ENCODE measurements at places on chromosomes 4 and X. TPM values are rescaled to one million over a fixed set of nuclear protein-coding genes. Genes with fewer than 3 reads are reported as not detected.

KANTR gene
- total RNA-seq, result 14.5 TPM

ETDB gene
- total RNA-seq, result not detected

DNA sequence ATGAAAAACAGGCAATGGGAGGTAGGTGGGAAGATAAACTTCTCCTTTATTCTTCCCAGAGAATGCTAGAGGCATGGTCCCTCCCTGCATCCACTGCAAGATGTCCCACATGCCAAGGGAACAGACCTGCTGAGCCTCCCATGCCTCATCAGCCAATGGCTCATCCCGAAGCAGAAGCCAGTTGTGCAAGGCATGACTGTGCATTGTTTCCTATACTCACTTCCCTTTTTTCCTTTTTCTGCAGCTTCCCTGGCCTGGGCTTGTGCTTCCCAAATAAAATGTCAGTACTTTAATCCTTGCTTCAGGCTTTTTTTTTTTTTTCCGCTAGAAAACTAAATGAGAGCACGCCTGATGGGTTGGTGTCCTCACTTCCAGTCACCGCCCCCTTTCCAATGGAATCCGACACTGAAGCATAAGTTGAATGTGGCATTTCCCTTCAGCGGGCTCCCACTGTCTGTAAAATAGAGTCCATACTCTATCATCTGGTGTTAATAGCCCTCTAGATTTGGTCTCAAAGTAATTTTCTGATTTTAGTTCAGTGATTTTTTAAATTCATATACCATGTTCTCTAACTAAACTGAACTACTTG, 239.0 kb upstream of the JADE1 start:
- DNase-seq, result no peak

- DNase-seq, result no peak
Observed at GRCh38 chr4:732911-733630, 27.4 kb downstream of the PCGF3 start.

GRCh38 chr4:15469402-15470127, at the start of gene CC2D2A:
TSS of gene CC2D2A (plus strand) at chr4:15469882. CDS start at chr4:15475933, 6,051 bp downstream.
- DNase-seq, result peak; percentile 9

GRCh38 chr4:154622598-154622997, 10.1 kb upstream of the FGG start:
- DNase-seq, result peak; percentile 45

BMPR1B gene
- 9.2 TPM for total RNA-seq

DNA sequence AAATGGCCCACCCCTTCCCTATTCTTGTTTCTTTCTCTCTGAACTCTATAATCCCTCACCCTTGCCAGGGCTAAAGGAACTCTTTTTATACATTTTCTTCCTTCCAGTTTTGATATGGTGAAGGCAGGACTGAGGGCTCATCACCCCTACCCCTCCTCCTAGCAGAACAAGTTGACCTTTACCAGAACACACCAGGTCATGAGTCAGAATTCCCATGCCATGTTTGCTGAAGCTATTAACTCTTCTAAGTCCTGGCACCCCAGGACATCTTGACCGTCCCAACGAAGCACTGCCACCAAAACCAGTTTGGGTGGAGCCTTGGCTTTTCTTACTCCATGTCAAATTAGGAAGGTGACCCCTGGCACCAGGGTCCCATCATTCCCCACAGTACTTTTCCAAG, 57.5 kb upstream of the DYNLT3 start:
- DNase-seq, result no peak

FGF5 gene
- total RNA-seq, result 0.50 TPM

GPR119 gene
- not detected for total RNA-seq

SPP1 gene
- total RNA-seq, result 1,002 TPM

- DNase-seq, result peak; percentile 53
Observed at GRCh38 chrX:13059637-13060499, 15.4 kb upstream of the FAM9C start.

DNA sequence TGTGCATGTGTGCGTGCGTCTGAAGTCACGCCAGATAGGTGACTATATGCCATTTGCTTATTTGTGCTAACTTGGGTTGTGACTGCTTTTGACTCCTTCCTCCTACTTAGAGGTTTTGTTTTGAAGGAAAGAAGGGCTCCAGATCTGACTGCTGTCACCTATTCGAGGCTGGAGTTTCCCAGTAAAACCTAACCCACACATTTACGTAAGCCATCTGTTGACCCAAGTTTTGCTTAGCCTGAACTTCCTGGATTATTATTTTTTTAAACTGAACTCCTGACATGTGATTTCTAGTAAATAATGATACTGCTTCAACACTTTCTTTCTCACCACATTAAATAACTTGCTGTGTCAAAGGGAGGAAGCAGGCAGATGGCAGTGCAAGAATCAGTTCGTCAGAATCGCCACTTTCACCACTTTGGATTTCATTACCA, 41.5 kb downstream of the DTHD1 start:
- DNase-seq, result no peak

GRCh38 chr4:168353746-168354145, 35.2 kb upstream of the DDX60 start:
- DNase-seq, result no peak

STPG2 gene
- total RNA-seq, result not detected

GRCh38 chr4:176653401-176654220, 139.1 kb downstream of the VEGFC start:
- DNase-seq, result no peak

GRCh38 chrX:17944833-17945497, 83.9 kb upstream of the RAI2 start:
- peak; percentile 11 for DNase-seq

All from Calu3 (cell line).